ENCODE measurements at places on chromosomes 6 and 20.

DNA sequence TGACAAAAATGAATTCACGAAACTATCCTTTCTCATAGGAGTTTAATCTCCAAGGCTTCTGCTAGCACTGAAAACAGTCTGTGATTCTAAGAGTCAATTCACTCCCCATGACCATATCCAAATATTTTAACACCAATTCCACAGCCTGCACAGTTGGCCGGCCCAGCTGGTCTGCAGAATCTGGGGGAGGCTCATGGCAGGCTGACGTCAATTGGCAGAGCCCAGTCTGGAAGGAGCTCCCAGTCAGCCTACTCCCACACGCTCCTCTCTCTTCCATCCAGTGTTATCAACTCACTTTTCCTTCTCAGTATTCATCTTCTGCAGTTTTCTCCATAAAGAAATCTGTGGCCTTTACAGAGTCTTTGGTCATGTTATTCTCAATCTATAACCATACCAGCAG, 111.0 kb downstream of the TBXT start:
- DNase-seq: no peak

DNA sequence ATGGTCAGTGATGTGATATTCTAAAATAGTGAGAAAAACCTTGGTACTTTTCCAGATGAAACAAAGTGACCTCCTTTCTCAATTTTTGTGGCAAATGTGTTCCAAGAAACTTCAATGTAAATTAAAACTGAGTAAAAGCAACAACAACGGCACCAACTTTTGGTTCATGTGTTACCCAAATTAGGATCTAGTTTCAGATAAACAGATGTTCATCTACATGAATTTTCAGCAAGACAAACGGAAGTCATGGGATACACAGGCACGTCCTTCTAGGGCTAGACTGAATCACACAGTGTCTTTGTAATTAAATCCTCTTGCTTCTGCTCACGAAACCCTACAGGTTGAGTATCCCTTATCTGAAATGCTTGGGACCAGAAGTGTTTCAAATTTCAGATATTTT, 915.2 kb downstream of the TFAP2A start:
- DNase-seq: no peak

GRCh38 chr20:21936720-21937380, 231.4 kb downstream of the PAX1 start:
- no peak for DNase-seq

DNA sequence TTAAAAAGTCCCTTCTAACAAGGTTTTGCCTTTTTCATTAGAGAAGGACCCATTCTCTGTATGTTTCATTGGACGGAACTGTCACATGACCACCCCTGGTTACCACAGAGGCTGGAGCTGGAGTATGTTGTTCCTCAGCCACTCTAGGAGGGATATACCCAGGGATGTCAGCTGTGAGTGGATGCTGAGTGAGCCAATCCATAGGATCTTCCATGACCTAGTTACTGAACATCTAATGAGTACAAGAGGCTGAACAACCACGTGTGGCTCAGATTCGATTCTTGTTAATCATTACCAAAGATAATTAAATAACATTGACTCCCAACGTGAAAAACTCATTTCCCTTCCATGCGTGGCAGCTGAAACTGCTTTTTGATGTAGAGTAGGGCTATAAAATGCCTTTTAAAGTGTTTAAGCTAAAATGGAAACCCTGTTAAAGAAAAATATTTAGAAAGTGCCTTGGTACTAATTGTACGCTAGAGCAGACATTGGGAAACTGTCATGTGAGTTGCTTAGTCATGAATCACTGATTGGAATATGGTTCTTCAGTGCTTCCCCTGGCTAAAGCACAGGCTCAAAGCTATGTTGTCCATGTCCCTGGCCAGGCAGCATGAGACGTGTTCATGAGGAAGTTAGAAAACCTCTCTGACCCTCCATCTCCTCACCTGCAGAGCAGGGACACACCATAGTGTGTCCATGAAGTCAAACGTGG, 256.1 kb downstream of the ZNF217 start:
- no peak for DNase-seq

DNA sequence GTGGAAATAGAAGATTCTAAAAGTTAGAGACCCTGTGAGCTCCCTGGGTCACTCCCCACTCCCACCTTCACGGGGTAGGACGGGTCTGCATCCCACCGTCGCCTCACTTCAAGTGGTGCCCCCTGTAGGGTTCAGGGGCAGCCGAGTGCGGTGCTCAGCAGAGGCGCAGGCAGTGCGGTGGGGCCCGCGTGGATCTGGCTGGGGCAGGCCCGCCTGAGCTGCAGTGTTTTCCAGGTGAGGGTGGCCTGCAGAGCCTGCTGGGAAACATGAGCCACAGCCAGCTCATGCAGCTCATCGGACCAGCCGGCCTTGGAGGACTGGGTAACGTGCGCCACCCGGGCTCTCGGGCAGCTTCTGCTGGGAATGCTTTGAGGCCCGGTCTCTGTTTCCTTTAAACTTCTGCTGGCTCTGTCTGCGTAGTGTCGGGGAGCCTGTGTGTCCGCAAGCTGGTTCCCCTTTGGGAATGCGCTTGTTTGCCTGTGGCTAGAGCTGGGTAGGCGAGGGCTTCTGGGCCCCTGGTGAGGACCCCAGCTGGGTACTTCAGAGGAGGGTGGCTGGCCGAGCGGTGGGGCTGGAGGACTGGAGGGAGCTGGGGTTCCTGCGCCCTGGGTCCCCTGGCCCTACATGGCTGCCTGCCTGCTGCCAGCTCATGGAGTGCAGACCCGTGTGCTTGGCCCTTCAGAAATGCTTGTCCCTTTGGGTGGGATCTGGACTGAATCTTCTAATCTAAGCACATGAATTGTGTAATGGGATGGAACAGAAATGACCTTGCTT, 3.8 kb downstream of the ADRM1 start:
- no peak for DNase-seq
